ENCODE measurements at places on chromosomes 11 and 22.

GRCh38 chr11:57164317-57164716 lies 17.4 kb upstream of the LRRC55 start:
- DNase-seq = no peak

- no peak for DNase-seq
Measured at GRCh38 chr11:120465921-120466534, 45.5 kb upstream of the GRIK4 start.

GRCh38 chr11:77524539-77524938 lies 50.6 kb upstream of the PAK1 start:
- no peak for DNase-seq

GRCh38 chr22:19042285-19043120 lies 79.7 kb downstream of the DGCR2 start:
- DNase-seq = no peak

GRCh38 chr11:134521001-134521400 lies 109.0 kb upstream of the B3GAT1 start:
- DNase-seq = no peak

All from nucleus accumbens (tissue), 56 donors.